ENCODE measurements at places on chromosomes 7 and 10.

DNA sequence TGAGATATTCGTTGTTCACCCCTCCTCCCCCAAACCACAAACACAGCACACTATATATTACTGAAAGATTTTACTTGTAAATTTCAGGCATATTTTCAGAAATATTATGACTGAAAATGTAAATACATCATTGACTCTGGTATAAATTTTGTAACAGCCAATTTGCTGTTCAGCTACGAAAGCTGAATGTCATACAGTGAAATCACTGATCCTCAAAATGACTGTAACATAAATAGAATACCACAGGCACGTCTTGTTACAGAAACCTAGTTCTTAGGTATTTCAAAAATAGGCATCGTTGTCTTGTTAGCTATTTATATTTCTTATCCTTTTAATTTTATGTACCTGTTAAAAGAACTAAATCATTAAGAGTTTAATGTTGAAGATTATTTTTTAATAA lies 15.1 kb downstream of the TRUB1 start:
- DNase-seq = no peak

- DNase-seq = no peak
These were observed 2.8 kb downstream of the GIMAP5 start for GRCh38 chr7:150740053-150740452.

GRCh38 chr7:7772397-7772821 lies 54.0 kb upstream of the RPA3 start:
- peak; percentile 45 for DNase-seq

DNA sequence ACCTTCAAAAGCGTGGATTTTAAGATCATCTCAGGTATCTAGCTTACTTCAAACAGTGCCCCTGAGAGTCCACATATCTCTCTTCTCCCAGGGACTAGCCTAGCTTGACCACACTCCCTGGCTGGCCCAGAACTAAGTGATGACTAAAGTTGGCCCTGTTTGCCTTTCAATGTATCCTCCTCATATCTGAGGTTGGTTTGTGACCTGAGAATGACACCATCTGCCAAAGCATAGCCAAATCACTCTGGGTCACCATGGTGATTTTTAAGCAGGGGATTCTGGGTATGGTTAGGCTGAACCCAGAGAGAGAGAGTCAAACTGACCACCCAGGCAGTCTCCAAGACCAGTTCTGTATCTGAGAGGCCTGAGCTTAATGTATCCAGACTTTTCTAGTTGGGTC lies 16.2 kb downstream of the CNNM1 start:
- DNase-seq = no peak

- no peak for DNase-seq
These were observed 70.2 kb downstream of the ABCC2 start for GRCh38 chr10:99852481-99853213.
